Activated naive CD4-positive, alpha-beta T cell treated with anti-CD3 and anti-CD28 coated beads, Interleukin-2, amount 10 ng/mL, durations not matched to agents 7 days and 5 days (primary cell): ENCODE measurements at places on chromosomes 5 and 9.

GRCh38 chr5:38830521-38831051 lies 15.2 kb upstream of the OSMR start:
- no peak for DNase-seq

- no peak for DNase-seq
Measured at GRCh38 chr9:38395653-38396370, 3.3 kb downstream of the ALDH1B1 start.

DNA sequence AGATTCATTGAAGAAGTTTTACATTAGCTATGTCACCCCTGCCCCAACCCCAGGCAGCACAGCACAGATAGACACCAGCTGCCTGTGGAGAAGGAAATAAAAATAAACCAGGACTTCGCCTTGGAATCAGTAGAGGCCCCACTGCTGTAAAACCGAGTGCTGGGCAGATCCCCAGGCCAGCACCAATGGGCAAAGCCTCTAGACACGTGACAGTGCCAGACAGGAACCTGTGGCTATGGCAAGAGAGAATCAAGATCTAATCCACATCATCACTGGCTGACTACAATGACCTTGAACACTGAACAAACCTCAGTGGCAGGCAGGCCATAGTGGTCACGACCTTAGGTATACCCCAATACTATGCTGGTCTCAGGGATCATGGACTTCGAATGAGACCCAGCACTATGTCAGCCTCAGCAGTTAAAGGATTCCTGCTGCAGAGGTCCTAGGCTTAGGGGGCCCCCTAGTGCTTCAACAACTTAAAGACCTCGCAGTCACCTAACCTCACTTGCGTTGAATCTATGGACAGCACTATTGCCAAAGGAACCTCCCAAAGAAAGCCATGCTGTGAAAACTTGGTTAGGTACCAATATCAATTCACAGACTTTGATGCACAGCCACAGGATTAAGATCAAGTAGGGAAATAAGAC lies 2118.6 kb upstream of the C9orf72 start:
- no peak for DNase-seq

DNA sequence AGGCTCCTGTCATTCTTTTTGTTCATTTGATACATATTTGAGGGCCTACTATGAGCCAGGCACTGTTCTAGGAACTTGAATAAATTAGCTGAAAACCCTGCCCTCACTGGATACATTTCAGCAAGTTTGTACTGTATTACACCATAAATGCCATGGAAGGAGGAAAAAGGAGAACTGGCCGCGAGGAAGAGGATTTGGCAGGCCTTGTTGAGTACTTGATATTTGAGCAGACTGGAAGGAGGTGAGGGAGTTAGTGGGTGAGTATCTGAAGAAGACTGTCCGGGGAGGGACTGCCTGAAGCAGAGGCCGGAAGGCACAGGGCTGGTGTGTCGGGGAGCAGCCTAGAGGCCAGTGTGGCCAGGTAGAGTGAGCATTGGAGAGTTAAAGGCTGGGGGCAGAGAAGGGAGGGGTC lies 4.5 kb downstream of the SNX30 start:
- no peak for DNase-seq

GRCh38 chr5:124111886-124112285 lies 599.9 kb downstream of the CSNK1G3 start:
- DNase-seq, result no peak

DNA sequence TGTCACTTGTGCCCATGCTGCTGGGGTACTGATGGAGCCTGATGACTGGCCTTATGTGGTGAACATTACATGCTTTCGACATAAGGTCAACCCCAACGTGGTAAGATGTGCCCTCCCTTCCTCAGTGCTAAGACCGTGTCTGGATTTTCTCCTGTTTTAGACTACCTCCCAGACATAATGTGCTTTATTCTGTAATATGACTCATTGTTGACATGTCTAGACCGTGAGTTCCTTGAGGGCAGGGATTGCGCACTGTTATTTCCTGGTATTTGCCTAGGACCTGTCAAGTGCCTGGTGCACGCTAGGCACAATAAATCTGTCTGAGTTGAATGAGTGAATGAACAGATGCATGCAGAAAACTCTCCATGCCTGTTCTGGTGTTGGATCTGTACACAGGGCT lies 346.0 kb downstream of the KDM4C start:
- no peak for DNase-seq

DNA sequence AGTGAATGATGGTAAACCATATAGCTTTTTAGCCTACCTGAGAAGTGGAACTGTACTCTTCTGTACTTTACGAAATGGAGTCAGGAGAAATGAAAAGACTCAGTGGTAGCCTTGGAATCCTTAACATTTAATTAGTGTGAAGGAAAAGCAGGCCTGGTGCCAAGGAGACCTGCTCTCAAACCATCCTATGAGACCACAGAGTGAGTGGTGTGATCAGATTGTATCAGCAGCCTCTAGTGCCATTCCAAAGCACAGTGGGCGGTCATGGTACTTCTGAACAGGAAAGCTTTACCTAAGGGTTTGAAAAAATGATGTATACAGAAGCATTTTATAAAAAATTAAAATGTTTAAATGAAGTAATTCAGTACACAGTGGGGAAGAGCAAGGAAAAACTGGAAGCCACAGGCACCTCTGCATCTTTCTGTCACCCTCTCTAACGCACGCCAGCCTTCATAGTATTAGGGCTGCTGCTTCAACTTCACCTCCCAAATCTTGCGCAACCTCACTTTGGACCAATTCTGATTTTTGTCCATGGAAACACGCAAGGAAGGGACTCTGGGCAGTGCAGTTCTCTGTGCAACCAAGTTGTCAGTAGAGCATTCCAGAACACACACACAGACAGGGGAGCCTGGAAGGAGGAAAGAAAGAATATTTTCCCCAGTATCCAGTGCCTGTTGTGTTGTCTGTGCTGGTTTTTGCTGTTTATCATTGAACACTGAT lies 203.7 kb downstream of the SH3GL2 start:
- DNase-seq, result no peak

- no peak for DNase-seq
Measured at GRCh38 chr5:174491265-174491664, 233.1 kb upstream of the MSX2 start.

GRCh38 chr5:116763987-116764866 lies 189.6 kb upstream of the SEMA6A start:
- DNase-seq, result no peak

- no peak for DNase-seq
Measured at GRCh38 chr5:38783011-38783561, 62.7 kb upstream of the OSMR start.

DNA sequence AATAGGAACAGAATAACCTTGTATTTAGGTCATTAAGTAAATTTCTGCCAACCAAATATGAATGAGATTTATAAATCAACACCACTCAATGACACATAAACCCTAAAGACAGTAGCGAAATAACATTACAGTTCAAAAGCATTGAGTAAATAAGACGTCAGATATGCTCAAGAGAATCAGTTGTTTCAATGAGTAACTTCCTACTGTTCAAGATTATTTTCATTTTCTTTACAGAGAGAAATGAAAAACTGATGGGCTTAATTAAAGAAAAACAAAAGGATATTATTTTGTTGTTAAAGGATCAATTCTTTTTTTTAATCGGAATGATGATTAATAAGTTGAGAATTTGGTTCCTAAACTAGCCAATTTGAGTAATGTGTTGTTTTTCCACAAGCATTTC lies 150.1 kb downstream of the BNC2 start:
- DNase-seq, result no peak

DNA sequence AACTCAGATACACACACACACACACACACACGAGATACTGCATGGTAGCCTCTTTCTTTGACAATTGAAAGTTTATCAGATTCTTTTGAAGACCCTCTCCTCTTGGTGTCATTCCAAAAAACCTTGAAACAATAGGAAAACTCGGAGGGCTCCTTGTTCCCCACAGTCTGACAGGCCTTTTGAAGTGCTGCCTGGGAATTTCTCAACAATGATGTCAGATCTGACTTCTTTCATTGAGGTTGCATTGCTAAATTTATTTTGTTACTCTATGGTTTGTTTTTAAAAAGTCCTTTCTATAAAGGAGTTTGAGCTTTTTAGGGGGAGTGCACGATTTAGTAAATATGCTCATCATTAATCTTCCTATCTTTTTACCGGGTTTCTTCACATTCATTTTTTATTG lies 583.9 kb downstream of the SEMA5A start:
- DNase-seq, result no peak

DNA sequence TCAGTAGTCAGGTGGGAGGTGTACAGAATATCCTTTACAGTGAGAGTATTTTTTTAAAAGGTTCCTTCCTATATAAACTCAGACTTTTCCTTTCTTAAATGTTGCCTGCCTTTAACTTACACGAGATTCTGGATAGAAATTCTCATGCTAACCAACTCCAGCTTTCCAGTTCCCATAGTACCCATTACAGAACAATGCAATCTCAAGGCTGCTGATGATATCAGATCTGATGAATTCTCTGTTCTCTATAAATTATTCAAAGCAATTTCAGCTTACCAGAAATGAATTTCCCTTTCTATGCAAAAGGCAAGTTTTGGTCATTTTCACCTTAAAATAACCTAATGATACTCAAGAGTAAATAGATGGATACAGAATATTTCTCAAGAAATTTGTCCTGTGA lies 90.3 kb downstream of the NUDT12 start:
- no peak for DNase-seq

- DNase-seq, result no peak
Measured at GRCh38 chr9:71924576-71924975, 13.1 kb downstream of the C9orf85 start.

DNA sequence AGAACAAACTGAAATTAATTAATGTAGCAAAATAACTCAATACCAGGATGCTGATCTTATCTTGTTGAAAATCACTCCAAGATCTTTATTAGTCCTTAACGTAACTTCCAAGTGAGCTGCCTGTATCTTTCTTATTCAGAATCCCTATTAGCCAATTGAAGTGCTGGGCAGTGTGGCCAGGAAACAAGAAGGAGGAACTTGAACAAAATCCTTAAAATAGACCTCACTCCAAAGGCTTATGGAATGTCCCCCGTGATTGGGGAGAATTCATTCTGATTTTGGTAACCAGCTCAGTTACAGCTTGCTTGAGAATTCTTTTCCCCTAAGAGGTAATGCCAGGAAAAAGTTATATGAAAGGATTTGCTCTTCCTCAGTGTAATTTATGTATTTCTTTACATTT lies 171.0 kb downstream of the DEPDC1B start:
- no peak for DNase-seq
